Activated CD8-positive, alpha-beta memory T cell treated with anti-CD3 and anti-CD28 coated beads, Interleukin-2, amount 50 U/mL, for 48 hours (primary cell): ENCODE measurements at places on chromosomes 16 and 17.

DNA sequence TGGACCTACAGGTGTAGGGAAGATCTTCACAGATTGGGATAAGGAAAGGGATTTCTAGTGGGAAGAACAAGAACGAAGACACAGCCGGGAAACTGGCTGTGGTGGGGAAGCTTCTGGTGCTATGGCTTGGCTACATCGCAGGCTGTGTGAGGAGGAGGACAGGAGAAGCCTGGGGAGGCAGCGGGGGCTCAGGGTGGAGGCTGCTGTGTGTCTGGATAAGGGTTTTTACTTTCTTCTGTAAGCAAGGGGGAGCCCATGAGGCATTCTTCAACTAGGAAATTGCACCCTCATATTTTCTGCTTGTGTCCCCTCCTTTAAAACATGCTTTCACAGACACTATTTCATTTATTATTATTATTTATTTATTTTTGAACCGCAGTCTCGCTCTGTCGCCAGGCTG lies 2.9 kb upstream of the RHBDF2 start:
- DNase-seq: no peak

DNA sequence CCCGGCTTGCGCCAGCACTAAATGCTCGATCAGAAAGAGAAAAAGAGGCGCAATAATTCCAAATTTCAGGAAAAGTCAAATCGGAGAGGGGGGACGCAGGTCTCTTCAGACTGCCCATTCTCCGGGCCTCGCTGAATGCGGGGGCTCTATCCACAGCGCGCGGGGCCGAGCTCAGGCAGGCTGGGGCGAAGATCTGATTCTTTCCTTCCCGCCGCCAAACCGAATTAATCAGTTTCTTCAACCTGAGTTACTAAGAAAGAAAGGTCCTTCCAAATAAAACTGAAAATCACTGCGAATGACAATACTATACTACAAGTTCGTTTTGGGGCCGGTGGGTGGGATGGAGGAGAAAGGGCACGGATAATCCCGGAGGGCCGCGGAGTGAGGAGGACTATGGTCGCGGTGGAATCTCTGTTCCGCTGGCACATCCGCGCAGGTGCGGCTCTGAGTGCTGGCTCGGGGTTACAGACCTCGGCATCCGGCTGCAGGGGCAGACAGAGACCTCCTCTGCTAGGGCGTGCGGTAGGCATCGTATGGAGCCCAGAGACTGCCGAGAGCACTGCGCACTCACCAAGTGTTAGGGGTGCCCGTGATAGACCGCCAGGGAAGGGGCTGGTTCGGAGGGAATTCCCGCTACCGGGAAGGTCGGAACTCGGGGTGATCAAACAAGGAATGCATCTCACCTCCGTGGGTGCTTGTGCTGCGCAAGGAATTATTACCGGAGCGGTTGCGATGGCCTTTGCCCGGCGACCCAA lies 4.0 kb upstream of the DLX4 start:
- peak; percentile 69 for DNase-seq

- no peak for DNase-seq
Measured at GRCh38 chr17:15917021-15917437, 27.9 kb upstream of the ADORA2B start.

DNA sequence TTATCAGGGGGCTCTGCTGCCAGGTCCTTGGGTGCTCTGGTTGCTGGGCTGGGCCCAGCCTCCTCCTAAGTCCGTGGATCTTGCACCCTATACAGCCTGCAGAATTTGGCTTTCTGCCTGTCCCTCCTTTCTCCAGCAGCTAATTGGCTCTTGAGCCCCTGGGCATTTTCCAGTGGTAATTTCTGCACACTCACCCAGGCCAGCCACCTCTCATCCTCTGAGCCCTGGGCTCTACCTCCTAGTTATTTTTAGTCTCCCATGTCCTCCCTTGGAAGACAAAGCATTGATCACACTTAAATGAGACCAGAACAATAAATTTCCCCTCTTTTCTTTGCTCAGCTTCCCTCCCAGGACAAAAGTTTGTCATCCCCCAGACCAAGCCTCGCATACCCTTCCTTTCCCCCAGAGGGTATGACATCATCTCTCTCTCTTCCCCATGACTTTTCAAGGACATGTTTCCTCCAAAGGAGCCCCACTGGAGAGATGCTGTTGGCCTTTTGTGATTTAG lies 38.1 kb downstream of the C17orf75 start:
- no peak for DNase-seq

GRCh38 chr17:63316100-63316499 lies 130.0 kb downstream of the CYB561 start:
- DNase-seq: no peak

DNA sequence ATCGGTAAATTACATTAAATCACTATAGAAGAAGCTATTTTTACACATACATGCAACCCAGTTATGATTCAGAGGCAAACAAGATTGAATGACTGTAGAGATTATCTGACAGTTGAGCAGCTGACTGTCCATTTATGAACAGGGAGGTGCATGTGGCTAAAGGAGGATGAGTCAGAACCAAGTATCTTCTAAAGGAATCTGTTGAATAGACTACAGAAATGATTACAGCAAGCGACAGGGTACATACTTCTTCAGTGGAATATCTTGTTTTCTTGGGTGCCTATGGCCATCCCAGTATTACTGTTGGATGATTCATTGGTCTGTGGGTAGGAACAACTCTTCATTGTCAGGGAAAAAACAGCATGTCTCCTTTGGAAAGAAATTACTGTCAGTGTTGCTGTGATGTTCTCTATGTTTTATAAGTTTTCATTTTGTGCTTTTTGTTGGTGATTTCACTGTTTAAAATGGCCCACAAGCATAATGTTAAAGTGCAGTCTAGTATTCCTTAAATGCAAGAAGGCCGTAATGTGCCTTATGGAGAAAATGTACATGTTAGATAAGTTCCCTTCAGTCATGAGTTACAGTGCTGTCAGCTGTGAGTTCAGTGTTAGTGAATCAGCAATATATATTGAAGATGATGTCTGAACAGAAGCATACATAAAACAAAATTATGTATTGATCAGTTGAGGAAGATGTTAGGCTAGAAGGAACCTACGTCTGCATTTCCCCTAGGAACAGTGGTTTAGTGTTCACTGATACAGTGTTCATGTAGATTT lies 27.0 kb downstream of the CBFB start:
- DNase-seq: no peak

- DNase-seq: no peak
Measured at GRCh38 chr17:17144061-17144460, 62.1 kb downstream of the PLD6 start.

DNA sequence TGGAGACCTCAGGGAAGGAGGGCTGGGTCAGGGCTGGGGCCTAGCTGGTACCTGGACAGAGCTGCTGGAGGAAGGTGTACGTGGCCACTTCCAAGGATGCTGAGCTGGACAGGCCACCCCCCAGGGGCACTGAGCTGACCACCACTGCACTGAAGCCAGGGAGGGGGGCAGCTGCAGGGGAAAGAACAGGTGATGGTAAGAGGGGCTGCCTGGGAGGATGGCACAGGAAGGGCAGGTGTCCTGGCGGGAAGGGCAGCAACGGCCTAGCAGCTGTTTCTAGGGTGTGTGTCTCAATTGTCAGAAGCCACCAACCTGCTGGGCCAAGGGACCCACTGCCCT lies 1.8 kb downstream of the GALK1 start:
- DNase-seq: no peak

- DNase-seq: no peak
Measured at GRCh38 chr17:8696906-8697305, 47.7 kb downstream of the CCDC42 start.

- DNase-seq: peak; percentile 77
Measured at GRCh38 chr16:85553436-85554113, 59.5 kb upstream of the GSE1 start.

DNA sequence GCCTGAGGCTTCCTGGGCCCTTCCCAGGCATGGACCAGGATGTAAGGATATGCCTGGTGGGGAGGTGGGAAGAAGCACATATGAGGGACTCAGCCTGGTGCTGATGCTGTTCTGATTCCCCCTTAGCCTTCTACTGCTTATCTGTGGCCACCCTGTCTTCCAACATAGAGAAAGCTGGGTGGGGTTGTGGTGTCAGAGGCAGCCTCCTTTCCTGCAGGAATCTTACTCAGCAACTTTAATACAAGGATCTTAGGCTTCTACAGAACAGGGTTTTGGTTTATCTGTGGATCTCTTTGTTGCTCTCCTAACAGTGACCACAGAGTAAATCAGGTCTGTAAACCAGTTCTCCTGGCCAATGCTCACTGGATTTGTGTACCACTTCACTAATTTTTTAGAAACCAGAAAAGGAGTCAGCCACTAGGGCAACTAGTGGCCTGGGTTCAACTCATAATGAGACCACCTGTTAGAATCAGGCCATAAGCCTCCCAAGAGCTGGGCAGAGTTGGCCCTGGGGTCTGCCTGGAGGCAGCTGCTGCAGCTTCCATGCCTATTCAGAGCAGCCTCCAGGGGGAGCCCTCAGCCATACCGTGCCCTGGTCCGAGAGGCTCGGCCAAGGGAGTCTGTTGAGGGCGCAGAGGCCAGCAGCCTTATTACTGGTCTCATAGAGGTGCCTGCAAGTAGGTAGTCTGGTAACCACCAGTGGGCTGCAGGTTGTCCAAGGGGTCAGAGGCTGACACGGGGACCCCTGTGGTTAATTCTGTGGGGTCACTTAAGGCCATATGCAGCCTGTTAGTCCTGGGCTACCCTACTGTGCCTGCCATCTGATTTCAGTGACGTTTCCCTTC lies 7.1 kb downstream of the HAS3 start:
- peak; percentile 79 for DNase-seq

- no peak for DNase-seq
Measured at GRCh38 chr16:60077861-60078260, 1343.7 kb upstream of the GOT2 start.

GRCh38 chr17:81291662-81292061 lies 3.4 kb downstream of the SLC38A10 start:
- peak; percentile 85 for DNase-seq

- DNase-seq: no peak
Measured at GRCh38 chr17:14320734-14321475, 20.0 kb downstream of the HS3ST3B1 start.
